Effector memory CD8-positive, alpha-beta T cell (primary cell): ENCODE measurements at places on chromosomes 2 and 18.

DNA sequence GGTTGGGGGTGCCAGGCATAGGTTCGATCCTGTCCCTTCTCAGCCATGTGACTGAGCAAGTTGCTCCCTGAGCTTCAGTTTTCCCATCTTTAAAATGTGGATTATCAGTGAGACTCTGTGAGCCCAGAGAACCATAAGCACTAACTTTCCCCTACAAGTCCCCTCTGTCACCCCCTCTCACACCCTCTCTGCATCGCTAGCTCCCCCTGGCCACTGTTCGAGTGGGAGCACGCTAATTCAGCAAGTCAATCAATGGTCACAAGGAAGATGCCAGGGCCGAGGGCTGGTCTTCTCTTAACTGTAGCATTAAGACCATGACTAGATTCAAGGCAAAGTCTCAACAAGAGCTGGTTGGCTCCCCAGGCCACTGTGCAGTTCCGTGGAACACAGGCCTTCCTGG, 66.2 kb downstream of the BCL2L11 start:
- no peak for DNase-seq

- DNase-seq: no peak
Observed at GRCh38 chr2:231589656-231590055, 3.0 kb upstream of the TEX44 start.

GRCh38 chr2:119049968-119050704, 108.1 kb downstream of the MARCO start:
- no peak for DNase-seq

DNA sequence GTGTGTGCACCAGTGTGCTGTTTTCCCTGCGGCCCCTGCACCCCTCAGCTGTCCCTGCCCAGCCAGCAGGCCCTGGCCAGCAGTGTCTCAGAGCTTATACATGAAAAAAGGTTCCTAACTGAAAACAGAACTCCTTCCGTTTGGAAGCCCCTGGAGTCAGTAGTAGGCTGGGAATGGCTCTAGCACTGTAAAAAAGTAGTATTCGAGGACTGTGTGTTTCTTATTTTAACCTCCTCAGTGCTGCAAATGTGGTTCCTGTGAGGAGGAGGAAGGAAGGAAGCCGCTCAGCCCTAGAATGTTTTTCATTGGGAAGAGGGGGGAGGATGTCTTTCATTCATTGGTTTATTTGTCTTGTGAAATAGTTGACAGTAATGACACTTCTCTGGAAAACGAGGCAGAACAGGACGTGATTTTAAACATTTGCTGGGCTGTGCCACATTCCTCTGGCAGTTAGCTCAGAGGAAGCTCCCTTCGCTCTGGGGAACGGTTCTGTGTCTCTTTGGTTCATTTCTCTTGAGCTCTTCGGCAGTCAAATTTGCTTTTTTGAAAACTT, 103.5 kb downstream of the SPTBN1 start:
- DNase-seq: no peak

- DNase-seq: no peak
Observed at GRCh38 chr2:204437815-204438756, 107.2 kb upstream of the PARD3B start.

DNA sequence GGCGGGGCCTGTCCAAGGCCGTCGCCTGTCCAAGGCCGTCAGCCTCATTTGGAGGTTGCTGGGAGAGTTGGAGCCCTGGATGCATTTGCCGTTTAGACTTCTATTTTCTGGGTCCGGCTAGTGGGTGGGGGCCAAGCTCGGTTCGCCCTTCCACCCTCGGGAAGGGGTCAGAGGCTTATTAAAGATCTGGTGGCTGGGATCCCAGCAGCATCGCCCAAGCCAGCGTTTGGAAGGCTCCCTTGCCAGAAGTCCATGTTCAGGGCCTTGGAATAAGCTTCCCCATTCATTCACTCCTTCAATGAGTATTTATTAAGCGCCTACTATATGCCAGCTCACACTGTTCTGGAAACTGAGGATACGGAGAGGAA, 516 bp upstream of the DOCK10 start:
- no peak for DNase-seq

- no peak for DNase-seq
Observed at GRCh38 chr2:62505109-62505749, 766 bp downstream of the TMEM17 start.
